ENCODE measurements at places on chromosomes 13 and 19.

- DNase-seq: no peak
These were observed 87.6 kb upstream of the DOCK9 start for GRCh38 chr13:99065235-99066015.

DNA sequence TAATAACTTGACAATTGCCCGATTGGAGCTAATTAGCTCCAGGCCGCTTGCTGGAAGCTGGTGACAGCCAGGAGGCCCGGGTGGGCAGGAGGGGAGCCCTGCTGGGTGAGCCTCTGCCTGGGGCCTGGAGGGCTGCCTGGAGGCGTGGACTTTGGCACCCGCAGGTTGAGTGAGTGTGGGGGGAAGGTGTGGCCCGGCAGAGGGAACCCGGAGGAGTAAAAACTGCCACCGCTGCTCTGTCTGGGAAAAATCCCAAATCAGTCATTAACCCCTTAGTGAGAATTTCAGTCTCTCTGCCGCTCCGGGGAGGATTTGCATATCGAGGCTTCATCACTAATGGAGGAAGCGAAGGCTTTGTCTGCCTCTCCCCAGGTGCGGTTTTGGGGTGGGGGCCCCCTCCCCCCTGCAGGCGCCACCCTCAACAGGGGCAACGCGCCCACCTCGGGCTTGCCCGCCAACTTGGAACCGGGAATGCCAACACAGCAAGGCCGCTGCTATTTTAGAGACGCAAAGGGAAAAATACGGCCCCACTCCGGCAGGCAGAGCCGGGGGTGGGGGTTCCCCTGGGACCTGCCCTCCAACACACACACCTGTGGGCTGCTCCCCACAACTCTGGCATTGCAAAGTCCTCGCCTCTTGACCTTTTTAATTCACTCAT lies 6.2 kb downstream of the EFNA2 start:
- DNase-seq: no peak

DNA sequence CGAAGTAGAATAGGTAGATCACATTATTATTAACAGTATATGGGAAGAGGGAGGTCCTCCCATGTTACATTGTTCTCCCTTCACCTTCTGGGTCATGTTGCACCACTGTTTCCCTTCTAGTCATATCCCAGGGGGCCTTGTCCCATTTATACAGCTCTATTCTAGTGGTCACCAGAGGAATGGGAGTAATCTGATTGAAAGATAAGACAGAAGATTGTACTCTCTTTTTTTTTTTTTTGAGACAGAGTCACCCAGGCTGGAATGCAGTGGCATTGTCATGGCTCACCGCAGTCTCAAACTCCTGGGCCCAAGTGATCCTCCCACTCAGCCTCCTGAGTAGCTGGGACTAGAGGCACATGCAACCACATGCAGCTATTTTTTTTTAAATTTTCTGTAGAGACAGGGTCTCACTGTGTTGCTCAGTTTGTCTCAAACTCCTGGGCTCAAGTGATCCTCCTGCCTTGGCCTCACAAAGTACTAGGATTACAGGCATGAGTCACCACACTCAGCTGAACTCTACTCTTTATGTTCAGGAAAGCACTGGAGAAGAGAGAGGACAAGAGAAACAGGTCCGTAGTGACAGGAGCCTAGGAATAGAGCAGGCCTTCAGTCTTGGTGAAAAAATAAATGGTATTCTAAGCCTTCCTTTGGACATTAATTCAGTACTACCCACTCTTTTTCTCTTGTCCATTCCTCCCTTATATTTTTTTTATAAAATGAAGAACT lies 4.3 kb upstream of the ZNF529 start:
- no peak for DNase-seq

DNA sequence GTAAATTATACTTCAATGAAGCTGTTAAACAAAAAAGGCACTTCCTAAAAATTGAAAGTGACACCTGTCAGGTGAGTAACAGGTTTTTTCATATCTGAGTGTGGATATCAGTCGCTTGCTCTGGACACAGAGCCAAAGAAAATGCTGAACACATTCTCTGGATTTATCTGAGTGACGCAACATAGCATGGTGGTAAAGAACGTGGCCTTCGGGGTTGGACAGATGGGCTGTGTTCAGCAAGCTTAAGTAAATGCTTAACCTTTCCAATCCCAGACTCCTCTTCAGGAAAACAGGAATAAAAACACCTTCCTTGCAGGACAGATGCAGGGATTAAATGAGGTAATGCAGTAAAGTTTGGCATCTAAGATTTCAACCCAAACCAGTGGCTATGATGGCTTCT lies 132.0 kb downstream of the FOXO1 start:
- DNase-seq: no peak

GRCh38 chr19:40252395-40252794 lies 25.9 kb upstream of the CCNP start:
- DNase-seq: no peak

DNA sequence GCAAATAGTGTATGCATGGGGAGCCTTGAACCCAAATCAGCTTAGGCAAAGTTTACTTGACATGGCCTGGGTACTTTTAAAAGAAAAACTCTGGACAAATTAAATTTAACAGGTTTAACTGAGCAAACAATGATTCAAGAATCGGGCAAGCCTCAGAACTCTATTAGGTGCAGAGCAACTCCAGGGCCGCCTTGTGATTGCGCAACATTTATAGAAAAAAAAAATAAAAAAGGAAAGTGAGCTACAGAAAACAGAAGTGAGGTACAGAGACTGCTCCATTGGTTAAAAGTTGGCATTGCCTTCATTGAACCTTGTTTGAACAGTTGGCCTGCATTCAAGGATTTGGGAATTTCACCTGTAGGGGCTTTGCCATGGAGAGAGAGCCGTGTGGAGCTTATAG lies 421.0 kb upstream of the TSHZ3 start:
- DNase-seq: no peak

GRCh38 chr19:31562966-31563612 lies 213.9 kb upstream of the TSHZ3 start:
- DNase-seq: no peak

- DNase-seq: no peak
These were observed 693.1 kb upstream of the SLC10A2 start for GRCh38 chr13:103759361-103759760.

DNA sequence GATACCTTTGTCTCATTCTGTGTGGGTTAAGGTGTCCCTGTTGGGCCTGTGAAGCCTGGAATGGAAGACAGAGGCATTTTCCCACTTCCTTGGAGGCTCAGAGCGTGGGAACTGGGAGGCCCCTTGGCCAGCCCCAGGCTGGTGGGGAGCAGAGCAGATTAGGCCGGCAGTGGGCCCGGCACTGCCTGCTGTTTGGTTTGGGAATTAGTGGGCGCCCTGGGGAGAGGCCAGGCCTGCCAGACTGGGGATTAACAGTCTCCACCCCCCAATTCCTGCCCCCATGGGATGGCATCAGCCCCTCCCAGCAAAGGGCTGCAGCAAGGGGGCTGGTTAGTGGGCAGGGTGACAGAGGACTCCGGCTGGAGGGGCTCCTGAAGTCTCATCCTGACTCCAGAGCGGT lies 3.1 kb upstream of the BEST2 start:
- DNase-seq: no peak

- no peak for DNase-seq
These were observed 661.2 kb downstream of the TBC1D4 start for GRCh38 chr13:74820809-74821208.

DNA sequence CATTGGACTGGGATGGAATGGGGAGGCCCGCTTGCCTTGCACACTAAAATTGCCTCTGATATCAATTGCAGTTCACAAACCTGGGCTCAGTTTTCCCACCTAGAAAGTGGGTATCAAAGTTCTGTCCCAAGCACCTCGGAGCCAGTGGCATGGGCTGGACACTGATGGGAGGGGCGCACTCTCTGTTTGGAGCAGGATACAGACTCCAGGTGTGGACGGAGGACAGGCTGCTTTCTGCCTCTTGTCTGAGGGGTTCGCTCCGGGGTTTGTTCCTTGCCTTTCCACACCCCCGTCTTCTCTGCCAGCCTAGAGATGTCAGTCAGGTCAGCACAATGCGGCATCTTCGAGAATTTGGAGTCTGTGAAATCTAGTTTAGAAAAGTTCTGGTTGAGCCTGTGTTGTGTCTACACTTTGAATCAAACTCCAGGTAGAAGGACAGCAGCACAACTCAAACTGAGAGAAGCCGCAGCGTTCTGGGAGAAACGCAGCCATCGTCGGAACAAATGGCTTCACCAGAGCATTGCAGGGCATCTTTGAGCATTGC lies 141.9 kb downstream of the TEX29 start:
- DNase-seq: no peak

DNA sequence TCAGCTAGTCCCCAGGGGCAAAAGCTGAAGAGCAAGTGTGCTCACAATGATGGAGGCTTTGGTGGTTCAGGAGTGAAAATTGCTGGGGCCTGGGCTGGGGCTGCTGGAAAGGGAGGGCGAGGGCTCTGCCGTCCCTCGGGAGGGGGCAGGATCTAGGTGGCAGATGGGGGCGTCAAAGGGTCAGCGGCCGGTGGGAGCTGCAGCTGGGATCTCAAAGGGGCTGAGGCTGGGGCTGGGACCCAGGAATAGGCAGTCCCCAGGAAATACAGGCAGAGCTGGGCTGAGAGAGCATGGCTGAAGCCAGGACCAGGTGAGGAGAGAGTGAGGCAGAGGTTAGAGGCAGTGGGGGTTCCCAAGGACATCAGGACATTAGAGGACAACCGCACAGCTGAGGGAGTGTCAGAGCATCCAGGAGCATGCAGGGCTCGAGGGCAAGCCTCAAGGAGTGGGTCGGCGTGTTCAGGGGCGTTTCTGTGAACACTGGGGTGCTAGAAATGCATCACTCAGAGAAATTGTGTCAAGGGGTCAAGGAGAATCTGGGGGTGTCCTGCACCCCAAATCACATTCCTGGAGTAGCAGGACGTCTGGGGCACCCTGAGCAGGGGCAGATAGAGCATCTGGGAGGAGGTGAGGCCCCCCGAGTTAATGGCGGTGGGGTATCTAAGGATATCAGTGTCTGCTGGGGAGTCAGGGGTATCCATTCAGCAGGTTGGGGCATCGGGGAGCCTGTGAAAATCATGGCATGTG lies 1.2 kb upstream of the SYNE4 start:
- no peak for DNase-seq

GRCh38 chr13:21608961-21609360 lies 5.0 kb upstream of the MICU2 start:
- DNase-seq: no peak

GRCh38 chr13:80048030-80048429 lies 292.9 kb downstream of the SPRY2 start:
- no peak for DNase-seq

DNA sequence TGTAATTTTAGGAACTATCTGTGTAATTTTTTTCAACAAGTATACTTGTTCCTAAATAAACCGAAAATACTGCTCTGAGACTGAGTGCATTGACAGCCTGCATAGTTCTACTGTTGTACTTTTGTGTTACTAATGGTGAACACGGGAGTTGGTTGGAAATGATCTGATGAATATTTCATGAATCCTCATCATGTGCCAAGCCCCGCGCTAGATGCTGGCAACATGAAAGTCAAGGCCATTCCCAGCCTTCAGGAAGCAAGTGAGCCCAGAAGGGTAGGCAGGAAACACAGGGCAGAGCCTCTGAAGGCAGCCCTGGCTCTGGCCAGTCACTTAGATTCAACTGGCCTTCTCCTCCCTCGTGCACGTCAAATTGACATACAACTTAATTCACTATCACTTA lies 106.1 kb downstream of the ABCC4 start:
- DNase-seq: no peak

- no peak for DNase-seq
These were observed 184.9 kb downstream of the PTPRS start for GRCh38 chr19:5155586-5156210.

DNA sequence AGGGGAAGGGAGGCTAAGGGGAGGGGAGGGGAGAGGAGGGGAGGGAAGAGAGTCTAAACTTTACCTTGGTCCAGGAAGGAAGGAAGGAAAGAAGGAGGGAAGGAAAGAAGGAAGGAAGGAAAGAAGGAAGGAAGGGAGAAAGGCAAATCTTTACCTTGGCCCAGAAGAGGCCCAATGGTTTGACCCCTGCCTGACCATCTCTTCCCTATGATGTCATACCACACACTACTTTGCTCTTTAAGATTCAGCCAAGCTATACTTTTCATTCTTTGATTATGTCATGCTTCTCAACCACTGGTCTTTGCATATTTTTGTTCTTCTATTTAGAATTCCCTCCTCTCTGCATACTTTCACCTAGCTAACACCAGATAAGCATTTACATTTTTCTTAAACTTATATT lies 1077.5 kb downstream of the PCDH9 start:
- DNase-seq: no peak

DNA sequence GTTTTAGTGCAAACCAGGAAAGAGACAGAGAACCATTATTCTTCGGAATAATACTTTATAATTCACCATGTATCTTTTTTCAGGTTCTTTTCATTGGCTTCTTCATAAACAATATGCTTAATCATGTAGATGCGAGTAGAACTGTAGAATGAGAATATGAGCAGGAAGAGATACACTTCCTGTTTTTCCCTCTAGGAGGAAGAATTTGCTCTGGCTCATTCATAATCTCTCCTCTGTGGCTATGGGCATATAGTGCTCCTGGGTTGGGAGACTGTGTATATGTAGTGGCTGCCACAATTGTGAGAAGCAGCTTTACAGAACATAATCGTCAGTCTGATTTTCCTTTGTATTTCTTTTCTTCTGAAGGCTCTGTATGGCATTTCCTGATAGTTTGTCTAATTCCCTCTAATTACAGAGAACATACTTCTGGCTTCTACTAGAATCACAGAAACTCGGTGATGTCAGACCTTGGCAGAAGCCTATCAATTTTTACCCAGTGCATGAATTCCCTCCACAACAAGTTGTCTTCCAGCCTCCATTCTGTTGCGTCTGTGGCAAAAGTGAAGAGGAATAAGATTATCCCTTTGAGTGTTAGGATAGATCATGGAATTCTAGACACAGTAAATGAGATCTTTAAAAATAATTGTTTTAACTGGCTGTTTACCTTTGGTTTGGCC lies 2.9 kb upstream of the DCLK1 start:
- no peak for DNase-seq

GRCh38 chr19:5340637-5341447 lies at the start of gene PTPRS:
PTPRS (minus strand) TSS chr19:5340812; CDS start chr19:5286140, 54,672 bp downstream.
- peak; percentile 17 for DNase-seq

DNA sequence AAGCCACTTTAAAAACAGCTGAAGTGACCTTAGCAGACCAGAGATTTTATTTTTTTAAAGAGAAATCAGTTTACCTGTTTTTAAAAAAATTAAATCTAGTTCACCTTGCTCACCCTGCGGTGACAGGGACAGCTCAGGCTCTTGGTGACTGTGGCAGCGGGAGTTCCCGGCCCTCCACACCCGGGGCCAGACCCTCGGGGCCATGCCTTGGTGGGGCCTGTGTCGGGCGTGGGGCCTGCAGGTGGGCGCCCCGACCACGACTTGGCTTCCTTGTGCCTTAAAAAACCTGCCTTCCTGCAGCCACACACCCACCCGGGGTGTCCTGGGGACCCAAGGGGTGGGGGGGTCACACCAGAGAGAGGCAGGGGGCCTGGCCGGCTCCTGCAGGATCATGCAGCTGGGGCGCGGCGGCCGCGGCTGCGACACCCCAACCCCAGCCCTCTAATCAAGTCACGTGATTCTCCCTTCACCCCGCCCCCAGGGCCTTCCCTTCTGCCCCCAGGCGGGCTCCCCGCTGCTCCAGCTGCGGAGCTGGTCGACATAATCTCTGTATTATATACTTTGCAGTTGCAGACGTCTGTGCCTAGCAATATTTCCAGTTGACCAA lies 10.8 kb downstream of the PLPPR3 start:
- no peak for DNase-seq

GRCh38 chr13:113297370-113298042 lies 467 bp downstream of the LAMP1 start:
- no peak for DNase-seq

All from hematopoietic multipotent progenitor cell treated with erythropoietin and hydrocortisone succinate and interleukin-3 and kit ligand, for 15 days (in vitro differentiated cells).